ENCODE measurements at places on chromosomes 3 and 15.

GRCh38 chr15:61044723-61045122 is 184.4 kb downstream of the RORA start:
- no peak for DNase-seq

DNA sequence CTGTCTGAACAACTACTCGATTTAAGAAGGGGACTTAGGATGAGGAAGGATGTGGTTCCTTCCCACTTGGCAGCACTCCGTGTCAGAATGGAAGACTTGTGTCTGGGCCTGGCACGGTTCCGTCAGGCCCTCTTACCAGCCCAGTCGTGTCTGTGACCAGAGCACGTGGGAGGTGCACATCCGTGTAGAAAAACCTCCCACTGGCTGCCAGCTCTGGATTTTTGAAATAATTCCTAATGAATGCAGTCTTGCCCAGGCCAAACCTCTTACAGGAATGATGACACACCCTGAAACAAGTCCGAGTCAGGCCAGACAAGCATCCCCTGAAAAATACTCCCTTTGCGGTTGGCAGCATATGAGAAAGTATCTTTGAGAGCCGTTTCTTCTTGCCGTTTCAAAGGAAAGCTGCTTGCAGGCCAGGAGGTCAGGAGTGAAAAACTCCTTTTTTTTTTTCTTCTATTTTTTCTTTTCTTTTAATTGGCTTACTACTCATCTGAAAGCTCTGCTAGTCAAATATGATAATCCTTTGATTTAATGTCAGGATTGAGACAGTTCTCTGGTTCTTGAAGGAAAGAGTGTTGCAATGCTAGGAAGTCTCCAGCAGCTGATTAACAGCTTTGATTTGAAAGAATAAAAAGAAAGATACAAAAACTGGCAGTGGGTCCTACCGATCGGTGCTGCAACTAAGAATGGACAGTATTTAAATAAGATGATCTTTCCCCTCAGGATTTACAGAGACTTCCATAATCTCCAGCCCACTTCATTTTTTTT is 19.8 kb downstream of the IL1RAP start:
- peak; percentile 79 for DNase-seq

DNA sequence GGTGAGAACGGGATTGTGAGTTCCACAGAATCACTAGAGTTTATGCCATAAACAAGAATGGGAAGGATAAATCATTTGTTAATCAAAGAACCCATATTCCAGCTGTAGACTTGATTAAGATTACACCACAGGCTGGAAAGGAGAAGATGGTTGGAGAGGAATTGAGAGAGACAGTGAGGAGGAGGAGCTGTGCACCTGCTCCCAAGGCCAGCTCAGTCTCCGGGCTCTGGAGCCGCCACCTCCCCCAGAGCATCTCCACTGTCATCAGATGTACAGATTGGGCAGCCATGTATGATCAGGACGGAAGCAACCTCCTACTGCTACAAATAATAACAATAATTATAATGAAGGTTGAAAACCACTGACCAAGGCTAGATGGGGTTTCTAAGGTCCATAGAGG is 170.0 kb downstream of the MINAR1 start:
- no peak for DNase-seq

DNA sequence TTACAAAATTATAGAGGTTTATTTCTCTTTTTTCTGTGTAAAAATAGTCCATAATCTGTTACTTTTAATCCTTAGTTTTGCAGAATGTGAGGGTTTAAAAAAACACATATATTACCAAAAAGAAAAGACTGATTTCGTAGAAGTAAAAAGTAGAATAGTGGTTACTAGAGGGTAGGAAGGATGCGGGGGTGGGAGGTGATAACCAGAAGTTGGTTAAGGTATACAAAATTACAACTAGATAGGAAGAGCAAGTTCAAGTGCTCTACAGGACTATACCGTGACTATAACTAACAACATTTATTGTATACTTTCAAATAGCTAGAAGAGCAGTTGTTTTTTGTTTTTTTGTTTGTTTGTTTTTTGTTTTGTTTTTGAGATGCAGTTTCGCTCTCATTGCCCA is 16.1 kb downstream of the CASR start:
- DNase-seq = no peak

DNA sequence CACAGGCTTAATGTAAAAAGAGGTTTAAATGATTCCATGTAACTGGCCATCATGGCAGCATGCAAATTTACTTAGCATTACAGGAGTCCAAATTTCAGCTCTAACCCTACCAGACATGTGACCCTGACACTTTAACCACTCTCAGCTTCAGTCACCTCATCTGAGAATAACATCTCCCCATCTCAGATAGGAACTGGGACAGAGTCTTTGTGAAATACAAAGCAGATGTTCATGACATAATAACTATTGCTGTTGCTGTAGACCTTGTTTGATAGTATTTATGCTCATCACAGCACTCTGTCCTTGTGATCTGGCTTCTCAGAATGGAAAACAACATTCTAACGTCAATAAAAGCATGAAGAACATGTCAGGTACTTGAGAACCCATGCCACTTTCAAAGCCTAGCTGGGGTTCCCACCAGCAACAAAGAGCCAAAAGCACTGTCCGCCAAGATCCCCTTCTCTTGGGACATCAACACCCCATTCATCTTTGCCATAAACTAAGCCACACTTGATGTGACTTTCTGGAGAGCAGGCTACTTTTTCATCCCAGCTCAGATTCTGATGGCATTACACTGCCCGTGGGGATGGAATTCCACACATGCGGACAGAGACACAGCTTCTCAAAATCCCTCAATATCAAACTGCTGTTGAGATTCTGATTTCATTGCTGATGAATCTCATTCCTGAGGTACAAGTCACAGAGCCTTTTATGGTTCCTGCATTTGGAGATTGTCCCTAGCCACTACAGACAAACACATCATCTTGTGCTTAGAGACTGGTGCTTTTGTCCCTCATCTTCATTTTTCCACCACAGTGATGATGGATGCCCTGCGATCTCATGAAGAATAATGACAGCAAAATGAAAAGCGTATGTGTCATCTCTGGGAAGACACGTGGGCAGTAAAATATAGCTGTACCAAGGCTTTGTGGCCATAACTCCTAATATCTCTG is 202.7 kb downstream of the TNIK start:
- DNase-seq = peak; percentile 25

DNA sequence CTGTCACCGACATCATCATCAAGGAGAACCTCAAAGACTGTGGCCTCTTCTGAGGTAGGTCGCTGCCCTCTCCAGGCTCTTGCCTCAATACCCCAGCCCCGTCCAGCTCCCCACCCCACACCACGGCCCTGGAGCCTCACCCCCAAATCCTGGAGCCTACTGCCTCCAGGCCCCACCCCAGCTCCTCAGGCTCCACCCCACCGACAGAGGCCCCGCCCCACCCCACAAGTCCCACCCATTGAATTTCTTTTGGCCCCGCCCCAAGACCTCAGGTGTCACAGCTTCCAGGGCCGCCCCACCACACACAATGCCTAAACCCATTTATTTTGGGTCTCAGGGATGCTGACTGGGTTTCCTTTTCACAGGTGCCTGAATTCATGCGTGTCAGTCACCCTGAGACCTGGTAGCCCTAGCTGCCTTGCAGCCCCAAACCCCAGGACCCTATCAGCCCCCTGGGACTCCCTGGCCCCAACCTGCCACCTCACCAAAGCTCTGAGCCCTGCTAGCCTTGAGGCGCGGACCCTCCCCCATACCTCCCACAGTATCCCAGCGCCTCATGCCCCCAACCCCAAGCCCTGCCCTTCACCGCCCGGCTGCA is 3.6 kb downstream of the GNAT1 start:
- DNase-seq = peak; percentile 21

GRCh38 chr3:136818769-136819391 is at the start of gene SLC35G2:
SLC35G2 (plus strand) TSS chr3:136819126; CDS start chr3:136854461, 35,335 bp downstream.
- DNase-seq = no peak

DNA sequence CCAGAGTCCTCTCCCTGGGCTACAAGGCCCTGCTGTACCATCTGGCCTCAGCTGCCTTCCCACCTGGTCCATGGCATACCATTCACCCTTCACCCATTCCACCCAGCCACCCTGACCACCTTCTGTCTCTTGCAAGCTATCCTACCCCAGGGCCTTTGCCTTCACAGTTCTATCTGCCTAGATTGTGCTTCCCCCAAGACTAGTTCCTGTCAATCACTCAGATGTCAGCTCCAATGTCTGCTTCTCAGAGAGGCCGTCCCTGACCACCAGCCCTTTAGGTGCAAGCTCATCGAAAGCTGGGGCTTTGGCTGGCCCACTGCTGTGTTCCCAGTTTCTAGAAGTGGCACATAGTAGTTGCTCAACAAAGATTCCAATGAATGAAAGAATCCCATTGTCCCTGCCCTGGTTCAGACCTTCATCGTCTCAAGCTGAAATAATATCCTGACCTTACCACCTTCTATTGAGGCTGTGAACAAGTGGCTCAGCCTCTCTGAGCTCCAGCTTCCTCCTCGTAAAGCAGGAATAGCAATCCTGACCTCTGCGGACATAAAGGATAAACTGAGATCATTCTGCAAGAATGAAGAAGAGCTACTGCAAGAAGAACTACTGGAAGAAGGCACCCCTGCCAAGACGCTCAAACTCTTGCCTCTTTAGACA is 15.8 kb downstream of the EFCAB12 start:
- no peak for DNase-seq

DNA sequence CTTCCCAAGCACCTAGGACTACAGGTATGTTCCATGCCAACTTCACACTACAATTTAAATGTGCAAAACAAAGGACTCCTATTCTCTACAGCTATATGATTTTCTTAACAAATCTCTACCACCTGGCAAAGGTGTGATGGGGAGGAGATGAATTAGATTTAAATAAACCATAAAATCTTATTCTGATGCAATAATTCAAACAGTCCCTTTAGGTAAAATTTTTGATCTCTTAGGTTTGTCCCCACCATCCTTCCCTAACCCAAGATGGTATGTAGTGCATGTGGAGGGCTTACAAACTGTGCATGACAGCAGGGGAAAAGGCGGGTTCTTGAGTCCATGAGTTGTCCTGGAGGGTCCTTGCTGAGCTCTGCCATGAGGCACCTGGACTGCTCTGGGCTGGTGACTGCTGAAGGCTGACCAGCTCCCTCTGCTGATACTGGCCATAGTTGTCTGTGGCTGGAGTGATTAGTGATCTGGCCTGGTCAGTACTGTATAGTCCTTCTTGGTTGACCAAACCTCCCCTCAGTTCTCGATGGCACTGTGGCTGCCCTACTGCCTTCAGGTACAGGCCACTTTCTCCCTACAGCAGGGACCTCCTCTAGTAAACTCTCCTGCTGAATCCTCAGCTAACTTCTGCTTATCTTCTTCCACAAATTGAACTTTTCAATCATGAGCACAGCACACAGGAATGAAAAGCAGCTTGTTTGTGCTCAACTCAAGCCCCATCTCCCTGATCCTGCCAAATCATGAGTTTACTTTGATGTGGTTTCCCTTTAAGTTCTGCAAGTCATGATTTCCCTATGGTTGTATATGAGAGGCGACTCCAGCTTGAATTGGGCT is 30.1 kb downstream of the CFAP161 start:
- no peak for DNase-seq

DNA sequence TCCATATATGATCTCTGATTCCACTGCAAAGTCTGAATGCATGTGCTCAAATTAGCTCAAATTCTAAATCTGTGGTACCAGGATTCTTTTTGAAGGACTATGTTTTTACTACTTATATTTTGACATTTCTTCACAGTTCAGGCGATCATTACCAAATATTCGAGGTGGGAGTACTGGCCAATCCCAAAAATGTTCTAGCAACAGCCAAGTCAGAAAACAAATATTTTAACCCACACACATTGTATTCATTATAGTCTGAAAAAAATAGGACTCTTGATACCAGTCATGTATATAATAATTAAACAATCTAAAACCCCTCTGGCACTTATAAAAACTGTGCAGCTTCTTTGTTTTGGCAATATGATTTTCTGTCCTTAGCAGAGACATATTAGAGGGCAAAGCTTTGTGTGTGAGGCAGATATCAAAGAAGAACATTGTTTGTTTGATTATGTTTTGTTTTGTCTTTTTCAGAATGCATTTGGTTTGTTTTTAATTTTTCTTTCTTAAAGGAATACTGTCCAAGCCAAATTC is 37.4 kb downstream of the FGF7 start:
- DNase-seq = no peak

- DNase-seq = no peak
Observed at GRCh38 chr3:150450916-150451315, 42.8 kb downstream of the TSC22D2 start.

DNA sequence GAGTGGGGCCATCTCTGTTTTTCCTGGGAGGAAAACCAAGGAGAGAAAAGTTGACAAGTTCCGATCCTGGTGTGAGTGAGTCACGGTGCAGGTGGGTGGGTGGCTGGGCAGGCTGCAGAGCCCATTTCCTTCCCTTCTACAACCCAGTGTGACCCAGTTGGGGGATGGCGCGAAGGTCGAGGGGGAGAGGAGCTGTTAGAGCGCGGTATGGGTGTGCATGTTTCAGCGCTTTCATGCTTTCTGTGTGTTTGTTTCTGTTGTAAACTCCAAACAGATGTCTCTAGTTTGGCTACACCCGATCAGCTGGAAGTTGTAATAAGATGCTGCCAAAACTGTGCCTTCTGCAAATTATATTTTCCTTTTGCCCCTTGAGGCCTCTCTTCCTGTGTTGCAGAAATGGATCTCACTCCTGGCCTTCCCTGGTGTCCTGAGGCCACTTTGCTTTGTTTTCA is 3.8 kb downstream of the FAM43A start:
- DNase-seq = peak; percentile 23

GRCh38 chr3:8307545-8308110 is 194.0 kb upstream of the LMCD1 start:
- no peak for DNase-seq

DNA sequence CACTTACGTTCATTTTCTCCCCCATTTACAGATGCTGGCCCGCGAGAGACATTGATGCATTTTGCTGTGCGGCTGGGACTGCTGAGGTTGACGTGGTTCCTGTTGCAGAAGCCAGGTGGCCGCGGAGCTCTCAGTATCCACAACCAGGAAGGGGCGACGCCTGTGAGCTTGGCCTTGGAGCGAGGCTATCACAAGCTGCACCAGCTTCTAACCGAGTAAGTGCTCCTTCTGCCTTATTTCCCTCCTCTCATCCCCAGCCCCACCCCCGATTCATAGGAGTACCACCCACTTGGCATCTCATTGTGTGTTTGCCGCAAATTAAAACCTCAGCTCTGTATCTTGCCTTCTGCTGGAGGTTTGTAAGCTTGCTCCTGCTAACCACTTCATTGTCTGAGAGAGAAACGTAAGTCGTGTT is 163.3 kb downstream of the AKAP13 start:
- no peak for DNase-seq

GRCh38 chr3:117786349-117786748 is 1076.8 kb downstream of the TUSC7 start:
- DNase-seq = no peak

- DNase-seq = no peak
Observed at GRCh38 chr3:18683900-18684299, 258.8 kb upstream of the SATB1 start.

GRCh38 chr3:188507244-188507720 is 353.3 kb downstream of the LPP start:
- no peak for DNase-seq

- no peak for DNase-seq
Observed at GRCh38 chr15:42080919-42081830, 13.2 kb downstream of the PLA2G4D start.

- peak; percentile 10 for DNase-seq
Observed at GRCh38 chr3:117045143-117045542, 335.6 kb downstream of the TUSC7 start.

GRCh38 chr3:195753581-195753980 is 32.8 kb downstream of the MUC20 start:
- no peak for DNase-seq

- DNase-seq = peak; percentile 72
Observed at GRCh38 chr3:171168086-171168485, 141.6 kb upstream of the SLC2A2 start.
